GM23248 (cell line): ENCODE measurements at places on chromosomes 2 and 18.

DNA sequence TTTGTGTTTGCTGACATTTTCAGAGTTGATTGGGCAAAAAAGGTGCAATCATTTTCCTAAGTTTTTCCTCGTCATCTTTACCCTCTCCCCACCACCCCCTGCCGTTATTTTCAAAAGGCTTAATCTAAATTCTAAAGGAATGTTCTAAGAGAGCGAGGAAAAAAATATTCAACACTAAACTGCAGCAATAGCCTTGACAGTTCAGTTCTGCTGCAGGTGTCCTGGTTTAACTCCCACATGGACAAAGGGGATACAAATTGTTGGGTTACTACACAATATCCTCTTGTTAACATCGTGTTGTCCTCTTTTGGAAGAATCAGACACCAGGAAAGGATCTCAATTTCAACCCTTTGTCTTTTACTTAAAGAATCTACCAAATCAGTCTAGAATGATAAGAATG is 696.5 kb downstream of the NRXN1 start:
- no peak for DNase-seq

GRCh38 chr18:3892152-3892551 is 442.2 kb downstream of the TGIF1 start:
- DNase-seq: no peak

GRCh38 chr2:29238497-29238896 is 123.3 kb downstream of the CLIP4 start:
- peak; percentile 63 for DNase-seq

DNA sequence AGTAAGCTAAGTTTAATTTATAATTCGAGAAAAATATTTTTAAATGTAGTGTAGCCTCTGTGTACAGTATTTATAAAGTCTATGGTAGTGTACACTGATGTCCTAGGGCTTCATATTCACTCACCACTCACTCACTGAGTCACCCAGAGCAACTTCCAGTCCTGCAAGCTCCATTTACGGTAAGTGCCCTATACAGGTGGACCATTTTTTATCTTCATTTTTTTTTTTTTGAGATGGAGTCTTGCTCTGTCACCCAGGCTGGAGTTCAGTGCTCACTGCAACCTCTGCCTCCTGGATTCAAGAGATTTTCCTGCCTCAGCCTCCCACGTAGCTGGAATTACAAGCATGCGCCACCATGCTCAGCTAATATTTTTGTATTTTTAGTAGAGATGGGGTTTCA is 104.2 kb downstream of the PDCL3 start:
- DNase-seq: no peak

- DNase-seq: no peak
Measured at GRCh38 chr2:65917986-65918385, 485.6 kb upstream of the SPRED2 start.

DNA sequence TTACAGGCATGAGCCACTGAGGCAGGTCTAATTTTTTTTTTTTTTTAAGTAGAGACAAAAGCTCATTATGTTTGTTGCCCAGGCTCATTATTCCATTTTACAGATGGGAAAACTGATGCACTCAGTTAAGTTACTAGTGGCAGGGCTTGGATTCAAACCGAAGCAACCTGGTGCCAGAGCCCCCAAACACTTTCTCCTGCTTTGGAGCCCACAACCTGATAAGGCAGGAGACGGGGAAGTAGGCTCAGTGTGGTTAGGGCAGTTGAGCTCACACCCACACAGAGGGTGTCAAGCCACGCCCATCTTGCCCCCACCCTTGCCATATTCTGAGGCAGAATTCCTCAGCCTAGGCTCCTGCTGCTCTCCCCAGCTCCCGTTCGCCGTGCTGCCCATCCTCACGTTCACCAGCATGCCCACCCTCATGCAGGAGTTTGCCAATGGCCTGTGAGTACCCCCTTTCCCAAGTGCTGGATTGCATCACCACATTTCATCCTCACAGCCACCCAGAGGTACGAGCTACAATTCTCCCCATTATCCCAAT is 5.8 kb upstream of the CTDSP1 start:
- no peak for DNase-seq

- peak; percentile 41 for DNase-seq
Measured at GRCh38 chr2:99181624-99182000, 628 bp downstream of the MRPL30 start.

DNA sequence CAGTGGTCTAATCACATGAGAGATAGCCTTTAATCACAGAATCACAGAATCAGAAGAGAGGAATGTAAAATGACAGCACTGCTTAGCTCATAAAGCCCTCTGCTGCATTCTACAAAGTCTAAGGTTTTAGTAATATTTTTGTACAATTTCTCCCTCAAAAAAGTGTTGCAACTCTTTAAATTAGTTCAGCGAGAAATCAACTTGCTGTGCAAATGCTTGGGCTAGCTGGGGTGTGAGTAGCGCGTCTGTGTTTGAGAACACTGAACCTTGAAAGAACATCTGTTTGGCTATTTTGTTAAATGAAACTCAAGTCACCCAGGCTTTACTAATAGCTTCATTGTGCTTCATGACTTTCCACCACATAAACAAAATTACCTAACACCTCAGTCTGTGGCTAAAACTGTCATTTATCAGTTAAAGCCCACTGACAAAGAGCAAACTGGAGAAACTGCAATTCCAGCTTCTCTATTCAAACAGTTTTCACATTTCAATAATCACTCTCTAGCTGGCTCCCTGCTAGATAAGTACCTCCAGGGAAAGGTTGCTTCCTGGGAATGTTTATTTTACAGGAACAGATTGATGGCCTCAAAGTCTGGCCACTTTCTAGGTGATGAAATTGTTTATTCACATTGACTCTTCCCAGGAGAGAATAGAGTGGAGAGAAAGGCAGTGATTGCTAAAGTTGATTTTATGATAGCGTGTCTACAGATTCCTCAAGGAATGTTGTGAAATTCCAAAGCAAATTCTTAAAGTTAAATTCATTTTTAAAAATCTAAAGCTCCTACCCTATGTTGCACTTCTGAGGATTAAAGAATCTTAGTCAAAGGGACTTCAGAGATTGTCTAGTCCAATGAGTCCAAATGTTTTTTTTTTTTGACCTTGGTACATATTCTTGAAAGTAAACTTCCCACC is 36.0 kb upstream of the STAT1 start:
- DNase-seq: peak; percentile 89

DNA sequence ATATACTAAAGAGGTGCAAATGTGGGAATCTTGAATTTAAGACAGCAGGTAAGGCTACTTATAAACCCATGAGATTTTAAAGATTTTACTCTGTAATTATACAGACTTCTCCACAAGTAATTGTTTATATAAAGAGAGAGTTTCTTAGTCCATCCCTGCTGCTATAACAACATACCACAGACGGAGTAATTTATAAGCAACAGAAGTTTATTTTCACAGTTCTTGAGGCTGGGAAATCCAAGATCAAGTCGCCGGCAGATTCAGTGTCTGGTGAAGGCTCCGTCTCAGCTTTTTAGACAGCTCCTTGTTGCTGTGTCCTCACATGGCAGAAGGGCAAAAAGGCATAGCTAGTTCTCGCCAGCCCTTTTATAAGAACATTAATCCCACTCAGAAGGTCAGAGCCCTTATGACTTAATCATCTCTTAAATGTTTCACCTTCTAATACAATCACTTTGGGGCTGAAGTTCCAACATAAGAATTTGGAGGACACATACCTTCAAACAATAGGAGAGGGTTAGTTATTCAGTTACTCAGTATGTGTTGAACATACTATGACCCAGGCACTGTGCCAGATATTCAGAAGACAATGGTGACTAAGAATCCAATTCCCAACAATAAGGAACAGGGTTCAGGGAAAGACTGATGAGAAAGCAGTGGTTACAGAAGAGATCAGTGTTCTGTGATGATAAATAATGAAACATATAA is 466.0 kb downstream of the RIT2 start:
- DNase-seq: peak; percentile 6

GRCh38 chr2:234879671-234880455 is 72.0 kb upstream of the SH3BP4 start:
- peak; percentile 34 for DNase-seq

GRCh38 chr2:101773137-101773536 is 75.6 kb downstream of the MAP4K4 start:
- DNase-seq: no peak

- DNase-seq: peak; percentile 73
Measured at GRCh38 chr2:209471037-209471436, 47.2 kb downstream of the MAP2 start.
